ENCODE measurements at places on chromosomes 13 and 19. TPM values are rescaled to one million over a fixed set of nuclear protein-coding genes. Genes with fewer than 3 reads are reported as not detected.

- H3K27ac ChIP-seq: no peak overlapping the region
- no peak for DNase-seq
- H3K4me3 ChIP-seq: no peak overlapping the region
- peaks cover 1% of the 10 kb centered on the region for H3K4me1 ChIP-seq
- H3K27me3 ChIP-seq: no peaks in the 10 kb centered on the region
- no peaks in the 10 kb centered on the region for H3K36me3 ChIP-seq
Measured at GRCh38 chr13:44719857-44720671, 143.9 kb upstream of the TSC22D1 start.

GRCh38 chr19:16594681-16595091 is 22.5 kb upstream of the SLC35E1 start:
- DNase-seq: no peak
- no peaks in the 10 kb centered on the region for H3K27me3 ChIP-seq
- H3K36me3 ChIP-seq: no peaks in the 10 kb centered on the region
- H3K27ac ChIP-seq: no peak overlapping the region
- H3K4me3 ChIP-seq: no peak overlapping the region

Gene GRWD1
- 32.5 TPM for total RNA-seq

Gene SELENOV
- total RNA-seq: not detected

Measured in ovary (tissue), 10 donors.